ENCODE measurements at places on chromosomes 16 and 17.

- no peak for DNase-seq
Measured at GRCh38 chr17:44314869-44315661, 6.7 kb downstream of the RUNDC3A start.

DNA sequence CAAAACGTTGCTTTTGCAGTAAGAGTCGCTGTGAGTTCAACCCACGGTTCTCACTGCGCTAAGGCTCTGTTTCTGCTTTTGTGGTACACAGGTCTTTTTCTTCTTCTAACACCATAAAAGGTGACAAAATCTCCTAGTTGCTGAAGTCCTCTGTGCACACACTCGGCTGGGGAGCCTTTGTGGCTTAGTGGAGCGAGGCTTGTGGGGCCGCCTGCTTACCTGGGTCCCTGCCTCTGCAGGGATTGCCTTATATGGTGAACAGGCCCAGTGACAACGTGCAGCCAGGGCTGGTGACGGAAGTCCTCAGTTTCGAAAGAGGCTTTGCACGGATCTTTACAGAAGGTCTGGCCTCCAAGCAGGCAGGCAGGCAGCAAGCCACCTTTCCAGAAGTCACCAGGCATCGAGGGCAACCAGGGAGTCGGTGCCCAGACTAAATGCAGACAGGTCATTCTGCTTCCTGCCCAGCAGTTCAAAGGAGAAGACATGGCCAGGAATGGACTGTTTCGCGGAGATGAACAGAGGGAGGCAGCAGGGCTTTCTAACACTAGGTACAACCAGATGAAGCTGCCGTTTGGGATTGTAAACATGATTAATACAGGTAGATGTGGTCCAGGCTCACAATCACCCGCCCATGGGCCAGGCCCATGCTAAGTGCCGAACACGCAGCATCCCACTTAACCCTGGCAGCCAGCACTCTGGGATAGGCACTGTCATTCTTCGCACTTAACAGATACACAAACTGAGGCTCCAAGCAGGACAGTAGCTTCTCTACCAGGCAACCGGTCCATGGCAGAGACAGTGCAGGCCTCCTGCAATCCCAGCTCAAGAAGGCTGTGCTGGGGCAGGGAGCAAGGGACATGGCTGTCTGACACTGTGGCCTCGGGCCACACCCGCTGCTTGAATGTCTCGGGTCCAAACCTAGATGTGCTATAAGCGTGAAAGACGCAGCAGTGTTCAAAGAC, 10.7 kb upstream of the MEAK7 start:
- no peak for DNase-seq

DNA sequence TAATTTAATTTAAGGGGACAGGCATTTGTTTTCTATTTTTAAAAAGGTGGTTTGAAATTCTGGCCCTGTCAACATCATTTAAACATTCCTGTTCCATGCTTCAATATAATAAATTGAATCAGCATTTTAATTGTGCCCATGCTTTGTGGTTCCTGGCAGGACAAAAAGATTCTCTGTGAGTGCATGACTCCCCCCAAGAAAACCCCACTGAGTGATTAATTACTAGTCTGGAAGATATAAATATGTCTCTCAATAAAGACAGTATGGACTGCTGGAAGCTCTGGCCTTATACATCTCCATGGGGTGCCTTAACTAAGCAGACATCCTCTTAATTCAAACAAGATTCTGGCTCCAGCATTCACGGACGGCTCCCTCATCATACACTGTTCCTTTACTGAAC, 95.0 kb upstream of the PSMD7 start:
- no peak for DNase-seq

GRCh38 chr17:45775148-45775547, 9.0 kb upstream of the CRHR1 start:
- no peak for DNase-seq

GRCh38 chr16:81879625-81880024, 100.5 kb downstream of the PLCG2 start:
- DNase-seq = no peak

DNA sequence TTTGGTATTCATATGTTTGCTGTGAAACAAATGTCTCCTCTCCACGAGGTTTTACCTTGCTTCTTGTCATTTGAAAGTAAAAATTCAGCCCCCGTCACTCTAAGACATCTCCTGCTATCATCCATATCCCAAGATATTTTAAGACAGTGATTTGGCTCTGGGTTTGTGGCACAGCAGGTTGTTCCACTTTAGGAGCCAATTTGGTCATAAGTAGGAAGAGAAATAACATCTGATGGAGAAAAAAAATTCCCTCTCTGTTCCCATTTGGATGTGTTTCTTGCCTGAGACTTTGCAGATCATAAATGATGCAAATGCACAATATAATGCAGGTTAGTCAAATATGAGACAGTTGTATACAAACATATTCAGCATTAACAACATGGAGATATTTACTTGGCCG, 309.5 kb downstream of the CDH8 start:
- DNase-seq = no peak

DNA sequence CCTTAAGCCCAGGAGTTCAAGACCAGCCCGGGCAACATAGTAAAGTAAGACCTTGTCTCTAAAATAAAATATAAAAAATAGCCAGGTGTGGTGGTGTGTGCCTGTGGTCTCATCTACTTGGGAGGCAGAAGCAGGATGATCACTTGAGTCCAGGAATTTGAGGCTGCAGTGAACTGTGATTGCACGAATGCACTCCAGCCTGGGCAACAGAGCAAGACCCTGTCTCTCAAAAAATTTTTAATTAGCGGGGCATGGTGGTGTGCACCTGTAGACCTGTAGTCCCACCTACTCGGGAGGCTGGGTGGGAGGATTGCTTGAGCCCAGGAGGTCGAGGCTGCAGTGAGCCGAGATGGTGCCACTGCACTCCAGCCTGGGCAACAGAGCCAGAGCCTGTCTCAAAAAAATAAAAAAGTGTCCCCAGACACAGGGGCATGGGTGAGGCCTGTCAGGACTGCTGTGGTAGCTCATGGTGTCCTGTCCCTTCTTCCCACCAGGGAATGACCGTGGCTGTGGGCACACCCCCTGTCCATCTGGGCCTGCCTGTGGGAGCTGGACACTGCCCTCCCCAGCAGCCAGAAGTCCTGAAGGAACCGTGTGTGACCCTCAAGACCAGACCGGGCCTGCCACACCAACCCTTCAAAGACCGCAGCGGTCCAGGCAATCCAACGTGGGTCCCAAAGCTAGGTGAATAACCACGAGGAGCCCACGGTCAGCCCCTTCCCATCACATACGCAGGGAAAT, 30.8 kb upstream of the GAA start:
- no peak for DNase-seq

- no peak for DNase-seq
Measured at GRCh38 chr17:62975206-62975605, 9.2 kb downstream of the TANC2 start.

GRCh38 chr17:57892146-57892819, 42.4 kb upstream of the MRPS23 start:
- DNase-seq = peak; percentile 39

DNA sequence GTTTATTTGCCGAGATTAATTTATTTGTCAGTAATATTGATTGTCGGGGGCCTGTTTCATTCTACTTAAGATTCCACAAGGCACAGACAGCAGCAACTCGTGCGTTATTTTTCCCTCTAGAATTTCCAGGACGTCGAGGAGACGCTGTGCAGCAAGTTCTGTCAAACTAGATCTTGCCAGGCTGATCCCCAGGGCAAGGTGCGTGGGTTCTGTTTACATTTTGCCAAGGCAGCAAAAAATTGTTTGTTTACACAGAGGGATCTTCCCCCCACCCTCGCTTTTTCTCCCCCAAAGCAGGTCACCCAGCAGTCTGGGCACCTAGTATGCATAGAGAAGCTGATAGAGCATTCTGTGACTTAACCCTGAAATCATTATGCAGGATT, 111.4 kb downstream of the IRX3 start:
- no peak for DNase-seq

DNA sequence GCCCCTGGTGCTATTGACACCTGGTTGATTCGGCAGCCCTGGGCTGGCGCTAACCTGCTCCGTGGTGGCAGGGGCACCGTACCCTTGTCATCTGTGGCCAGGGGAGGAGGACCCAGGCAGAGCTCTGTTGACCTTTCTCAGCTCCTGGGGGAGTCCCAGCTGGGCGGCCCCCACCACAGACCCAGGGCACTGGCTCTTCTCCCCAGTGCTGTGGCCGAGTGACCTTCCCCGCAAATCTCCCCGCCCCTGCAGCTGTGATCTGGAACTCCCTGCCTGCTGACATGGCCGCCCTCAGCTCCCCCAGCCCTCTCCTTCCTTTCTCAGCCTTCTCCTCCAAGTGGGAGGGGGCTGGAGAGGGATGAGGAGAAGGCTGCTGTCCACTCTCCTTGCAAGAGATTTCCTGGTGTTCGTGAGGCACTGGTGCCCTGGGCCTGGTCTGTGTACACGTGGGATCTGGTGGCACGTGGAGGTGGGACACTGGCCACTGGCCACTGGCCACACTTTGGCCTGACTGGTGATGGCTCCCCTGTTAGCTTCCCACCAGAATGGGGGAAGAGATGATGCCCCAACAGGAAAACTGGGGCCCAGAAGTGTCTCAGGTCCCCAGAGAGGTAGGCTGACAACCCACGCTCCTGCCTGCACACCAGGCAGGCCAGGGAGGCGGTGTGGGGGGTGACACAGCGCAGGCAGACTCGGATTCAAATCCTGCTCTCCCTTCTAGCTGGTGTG, 8.2 kb downstream of the FMNL1 start:
- DNase-seq = no peak

- DNase-seq = no peak
Measured at GRCh38 chr16:26464576-26465266, 602.0 kb upstream of the C16orf82 start.

- no peak for DNase-seq
Measured at GRCh38 chr17:69286257-69286656, 40.7 kb downstream of the ABCA5 start.

DNA sequence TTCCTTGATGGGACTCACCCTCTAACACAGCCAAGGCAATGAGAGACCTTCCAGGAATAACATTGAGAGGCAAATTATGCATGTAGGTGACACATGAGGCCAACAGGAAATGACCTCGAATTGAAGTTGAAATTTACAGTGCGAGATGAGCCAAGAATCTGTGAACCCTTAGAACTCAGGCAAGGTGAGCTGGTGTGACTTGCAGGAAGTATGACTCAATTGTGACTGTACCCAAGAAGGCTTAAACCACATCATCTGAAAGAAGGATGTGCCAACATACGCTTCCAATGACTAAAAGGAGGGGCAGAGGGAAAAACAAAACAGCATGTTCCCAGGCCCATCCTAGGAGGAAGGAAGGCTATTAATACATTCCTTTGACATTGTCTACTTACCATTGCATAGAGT, 44.8 kb downstream of the PITPNC1 start:
- no peak for DNase-seq

DNA sequence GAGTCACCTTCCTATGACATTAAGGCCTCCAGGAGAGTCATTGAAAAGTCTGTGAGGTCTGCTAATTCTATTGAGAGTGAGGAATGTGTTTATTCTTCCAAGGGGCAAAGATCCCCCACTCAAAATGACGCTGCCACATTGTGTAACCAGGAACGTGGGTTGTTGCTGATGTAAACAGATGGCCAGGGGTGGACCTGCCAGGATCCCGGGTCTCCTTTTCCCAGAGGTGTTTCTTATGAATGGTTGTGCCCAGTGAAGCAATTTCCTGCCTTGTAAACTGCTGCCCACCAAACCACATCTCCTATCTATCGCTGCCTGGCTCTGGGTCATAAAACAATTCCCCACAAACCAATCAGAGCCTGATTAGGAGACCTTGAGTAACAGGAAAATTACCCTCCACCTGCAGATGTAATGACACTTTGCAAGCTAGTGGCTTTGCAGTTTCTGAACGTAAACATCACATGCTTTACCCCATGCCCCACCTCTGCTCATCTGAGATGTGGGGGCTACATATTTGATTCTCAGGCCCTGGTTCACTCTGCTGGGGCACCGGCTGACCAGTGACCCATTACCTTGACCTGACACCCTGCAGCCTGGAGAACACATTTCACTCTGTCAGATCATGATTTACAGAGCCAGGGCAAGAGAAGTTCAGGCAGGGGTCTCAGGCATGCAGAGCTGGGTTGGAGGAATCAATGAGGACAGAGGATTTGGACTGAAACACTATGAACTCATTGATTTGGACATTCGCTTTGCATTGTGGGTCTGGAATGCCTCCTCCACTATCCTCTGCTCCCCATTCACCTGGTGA, 33.1 kb upstream of the DDX52 start:
- no peak for DNase-seq

- DNase-seq = no peak
Measured at GRCh38 chr17:42227849-42228700, 33.8 kb upstream of the GHDC start.

- no peak for DNase-seq
Measured at GRCh38 chr16:8641671-8642070, 20.2 kb downstream of the METTL22 start.

GRCh38 chr16:12336141-12336540, 359.6 kb downstream of the SNX29 start:
- DNase-seq = no peak

- no peak for DNase-seq
Measured at GRCh38 chr17:44628243-44629188, 27.8 kb upstream of the MEIOC start.

GRCh38 chr17:3015890-3016289, 47.5 kb downstream of the OR1D5 start:
- no peak for DNase-seq

- DNase-seq = no peak
Measured at GRCh38 chr16:87826798-87827587, 42.3 kb downstream of the SLC7A5 start.

GRCh38 chr17:40960144-40960543, 6.6 kb downstream of the KRT39 start:
- no peak for DNase-seq

GRCh38 chr17:21425736-21426135, 49.6 kb downstream of the KCNJ12 start:
- no peak for DNase-seq

DNA sequence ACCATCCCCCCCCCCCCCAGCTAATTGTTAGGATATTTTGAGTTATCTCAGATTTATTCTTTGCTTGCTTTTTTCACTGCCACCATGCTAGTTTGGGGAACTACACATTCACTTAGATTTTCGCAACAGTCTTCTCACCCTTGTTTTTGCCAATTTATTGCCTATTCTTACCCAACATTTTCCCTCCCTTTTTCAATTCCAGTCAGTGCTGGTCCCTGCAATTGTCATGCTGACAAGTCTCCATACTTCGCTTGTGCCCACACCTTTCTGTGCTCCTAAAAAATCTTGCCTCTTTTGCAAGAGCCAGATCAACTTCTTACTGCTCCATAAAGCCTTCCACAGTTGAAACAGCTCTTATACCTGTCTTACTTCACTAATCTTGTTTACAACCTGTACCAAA, 16.3 kb downstream of the TNRC6A start:
- DNase-seq = no peak

- no peak for DNase-seq
Measured at GRCh38 chr17:47208744-47209488, at the start of gene MYL4. MYL4 (plus strand) TSS chr17:47209348; CDS start chr17:47209423, 75 bp downstream.

GRCh38 chr17:64355536-64356303, 34.9 kb downstream of the PECAM1 start:
- no peak for DNase-seq

DNA sequence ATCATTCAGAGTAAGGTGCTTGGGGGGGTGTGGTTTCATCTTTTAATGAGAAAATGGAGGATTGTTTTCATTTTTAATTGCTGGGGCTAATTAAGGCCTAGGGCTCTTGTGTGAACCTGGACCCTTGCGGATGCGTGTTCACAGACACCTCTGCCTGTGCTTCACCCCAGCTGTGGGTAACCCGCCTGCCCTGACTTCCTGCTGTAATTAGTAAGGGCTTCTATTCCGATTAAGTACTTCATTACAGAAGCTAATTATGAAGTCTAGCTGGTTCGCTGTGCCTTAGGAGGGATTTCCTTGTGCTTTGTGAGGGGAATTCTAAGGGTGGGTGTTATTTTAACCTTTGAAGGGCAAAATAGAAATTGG, 215.3 kb downstream of the PMP22 start:
- DNase-seq = no peak

All from cerebellar nuclear complex (tissue), 1 donor.